ENCODE measurements at places on chromosomes 7 and 10.

GRCh38 chr7:155487509-155488482 is 29.9 kb downstream of the EN2 start:
- no peak for DNase-seq

DNA sequence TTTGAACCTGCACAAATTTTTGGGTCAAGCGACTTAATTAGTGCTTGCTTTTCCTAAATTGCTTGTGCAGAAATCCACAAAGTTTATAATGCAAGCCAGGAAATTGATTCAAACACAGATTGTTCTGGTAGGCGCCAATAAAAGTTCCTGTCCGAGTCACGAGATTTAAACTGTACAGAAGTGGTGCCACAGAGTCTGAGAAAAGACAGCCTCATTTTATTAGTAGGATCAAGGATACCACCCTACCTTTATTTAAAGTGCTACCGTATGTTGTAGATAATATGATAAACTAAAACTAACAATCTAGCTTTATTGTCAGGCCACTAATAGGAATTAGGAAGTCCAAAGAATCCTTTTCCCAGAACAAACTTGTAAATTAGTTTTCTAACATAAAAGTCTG is 696.7 kb downstream of the TNS3 start:
- DNase-seq, result no peak

- DNase-seq, result no peak
These were observed 40.2 kb downstream of the ZNF783 start for GRCh38 chr7:149302222-149302621.

- DNase-seq, result no peak
These were observed 68.4 kb downstream of the HACD1 start for GRCh38 chr10:17548770-17549169.

DNA sequence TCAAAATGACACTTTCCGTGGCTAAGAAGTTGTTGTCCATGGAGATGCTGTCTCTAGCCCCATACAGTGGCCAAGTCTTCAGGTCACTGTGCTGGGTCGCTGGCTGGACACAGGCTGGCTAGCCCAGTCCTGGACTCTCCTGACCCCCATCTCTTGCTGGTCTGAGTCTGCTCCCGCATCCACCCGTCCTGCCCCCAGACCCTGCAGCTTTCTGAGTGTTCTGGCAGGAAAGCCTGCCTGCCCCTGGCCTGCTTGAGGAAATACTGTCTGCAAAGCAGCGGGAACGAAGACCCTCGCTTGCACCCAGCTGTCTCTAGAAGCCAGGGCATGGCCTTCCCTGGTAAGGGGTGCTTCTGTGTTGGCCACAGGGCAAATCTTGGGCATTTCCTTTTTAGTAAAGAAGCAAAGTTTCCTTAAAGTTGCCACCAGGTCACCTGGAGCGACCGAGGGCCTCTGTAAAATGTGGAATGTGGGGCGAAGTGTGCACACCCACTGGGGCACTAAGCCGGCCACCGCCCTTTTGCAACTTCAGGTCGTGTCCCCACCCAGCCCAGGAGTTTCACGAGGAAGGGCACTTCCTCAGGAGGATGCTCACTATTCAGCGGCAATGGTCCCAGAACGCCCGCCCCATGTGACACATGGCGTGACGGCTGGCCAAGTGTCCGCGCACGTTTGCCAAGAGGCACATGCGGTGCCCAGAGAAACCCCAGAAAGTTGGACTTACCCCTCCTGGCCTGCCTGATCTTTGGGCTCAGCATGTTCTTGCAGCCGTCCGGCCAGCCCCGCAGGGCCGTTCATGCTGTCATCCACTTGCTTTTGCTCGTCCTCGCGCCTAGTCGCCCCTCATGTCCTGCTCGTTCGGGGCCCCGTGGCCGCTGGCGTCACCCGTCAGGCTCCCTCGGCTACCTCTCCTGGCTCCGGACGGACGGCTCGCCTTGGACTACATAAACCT is 558 bp downstream of the ARHGAP22 start:
- DNase-seq, result no peak

- DNase-seq, result no peak
These were observed 338.2 kb upstream of the AOAH start for GRCh38 chr7:37062560-37062859.

GRCh38 chr10:111037858-111038257 is 39.0 kb upstream of the ADRA2A start:
- DNase-seq, result no peak

DNA sequence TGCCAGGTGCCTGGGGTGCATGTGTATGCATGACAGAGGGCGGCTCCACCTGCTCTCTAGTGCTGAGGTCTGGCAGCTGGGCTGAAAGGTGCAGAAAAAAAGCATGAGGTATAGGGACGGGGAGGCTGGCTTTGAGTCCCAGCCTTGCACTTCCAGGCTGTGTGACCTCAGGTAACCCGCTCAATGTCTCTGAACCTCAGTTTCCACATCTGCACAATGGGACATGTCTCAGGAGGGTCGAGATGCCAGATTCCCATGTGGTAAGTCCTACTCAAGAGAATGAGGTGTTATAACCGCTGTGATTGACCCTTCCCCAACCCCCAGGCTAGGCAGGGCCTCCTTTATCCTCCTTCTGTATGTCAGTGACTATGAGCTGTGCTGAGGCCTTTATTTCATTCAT is 48.8 kb downstream of the ARHGAP22 start:
- no peak for DNase-seq

- DNase-seq, result no peak
These were observed 705.7 kb upstream of the IGFBP3 start for GRCh38 chr7:46626691-46627310.

GRCh38 chr10:48608279-48608681 is 3.4 kb upstream of the ARHGAP22 start:
- DNase-seq, result no peak

- DNase-seq, result no peak
These were observed 81.9 kb upstream of the PDCD4 start for GRCh38 chr10:110789604-110790433.

GRCh38 chr7:22178735-22179134 is 178.2 kb downstream of the RAPGEF5 start:
- DNase-seq, result no peak

DNA sequence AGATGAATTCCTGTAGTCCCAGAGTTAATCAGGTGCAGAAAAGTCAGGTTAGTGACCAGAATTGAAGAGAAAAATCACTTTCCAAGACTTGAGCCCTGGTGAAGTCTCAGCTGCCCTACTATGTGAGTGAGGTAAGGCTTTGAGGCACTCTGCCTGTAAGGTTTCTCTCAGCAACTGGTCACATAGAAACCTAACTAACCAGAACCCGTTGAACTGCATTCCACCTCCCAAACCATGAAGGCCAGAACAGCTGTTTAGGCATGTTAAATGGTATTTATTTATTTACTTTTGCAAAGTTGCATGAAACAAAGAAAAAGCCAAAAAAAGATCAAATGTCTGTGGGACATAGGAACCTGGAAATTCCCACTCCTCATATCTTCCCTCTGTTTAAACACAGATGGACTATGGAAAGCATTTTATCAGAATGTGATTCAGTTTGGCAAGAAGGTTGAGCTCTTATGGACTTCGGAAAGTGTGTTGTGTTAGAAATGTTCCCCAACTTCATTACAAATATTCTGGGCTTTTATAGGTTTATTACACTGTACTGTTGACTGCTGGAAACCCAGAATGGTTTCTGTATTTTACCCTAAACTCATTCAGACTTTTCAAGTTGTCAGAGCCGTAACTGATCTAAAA is 12.8 kb upstream of the GPR85 start:
- DNase-seq, result no peak

DNA sequence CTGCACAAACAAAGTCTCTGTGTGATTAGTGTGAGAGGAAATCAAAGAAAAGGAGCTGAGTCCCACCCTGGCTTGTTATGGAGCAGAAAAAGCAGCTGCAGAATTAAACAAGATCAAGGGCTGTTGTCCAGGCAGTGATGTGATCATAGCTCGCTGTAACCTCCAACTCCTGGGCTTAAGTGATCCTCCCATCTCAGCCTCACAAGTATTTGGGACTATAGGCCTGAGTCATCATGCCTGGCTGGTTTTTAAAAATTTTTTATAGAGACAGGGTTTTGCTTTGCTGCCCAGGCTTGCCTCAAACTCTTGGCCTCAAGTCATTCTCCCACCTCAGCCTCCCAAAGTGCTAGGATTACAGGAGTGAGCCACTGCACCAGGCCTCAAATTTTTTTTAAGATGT is 88.9 kb downstream of the IPMK start:
- DNase-seq, result no peak

DNA sequence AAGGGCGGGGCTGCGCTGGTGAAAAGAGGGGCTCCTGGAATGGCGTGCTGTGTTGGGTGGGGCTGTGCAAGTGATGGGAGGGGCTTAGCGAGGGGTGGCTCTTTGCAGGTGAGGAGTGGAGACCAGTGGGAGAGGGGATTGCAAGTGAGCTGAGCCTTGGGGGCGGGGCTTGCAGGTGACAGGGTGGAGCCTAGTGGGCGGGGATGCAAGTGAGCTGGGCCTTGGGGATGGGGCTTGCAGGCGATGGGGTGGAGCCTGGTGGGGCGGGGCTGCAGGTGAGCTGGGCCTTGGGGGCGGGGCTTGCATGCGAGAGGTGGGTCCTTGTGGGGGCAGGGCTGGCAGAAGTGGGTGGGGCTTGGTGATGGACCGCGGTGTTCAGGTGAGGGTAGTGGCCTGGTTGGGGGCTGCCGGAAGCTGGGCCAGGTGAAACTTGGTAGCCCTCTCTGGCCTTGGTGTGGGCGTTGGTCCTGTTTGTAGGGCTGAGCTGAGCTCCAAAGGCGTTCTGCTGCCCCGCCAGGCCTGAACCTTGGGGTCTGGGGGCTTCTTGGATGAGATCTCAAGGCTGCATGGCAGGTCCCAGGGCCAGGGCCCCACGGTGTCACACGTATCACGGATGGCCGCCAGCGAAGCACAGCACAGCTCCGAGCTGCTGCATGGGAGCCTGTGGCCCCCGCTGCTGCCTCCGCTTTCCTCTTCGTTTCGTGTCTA is 743 bp upstream of the PITRM1 start:
- DNase-seq, result peak; percentile 73
